ENCODE measurements at places on chromosomes 1 and 21. TPM values are rescaled to one million over a fixed set of nuclear protein-coding genes. Genes with fewer than 3 reads are reported as not detected.

DNA sequence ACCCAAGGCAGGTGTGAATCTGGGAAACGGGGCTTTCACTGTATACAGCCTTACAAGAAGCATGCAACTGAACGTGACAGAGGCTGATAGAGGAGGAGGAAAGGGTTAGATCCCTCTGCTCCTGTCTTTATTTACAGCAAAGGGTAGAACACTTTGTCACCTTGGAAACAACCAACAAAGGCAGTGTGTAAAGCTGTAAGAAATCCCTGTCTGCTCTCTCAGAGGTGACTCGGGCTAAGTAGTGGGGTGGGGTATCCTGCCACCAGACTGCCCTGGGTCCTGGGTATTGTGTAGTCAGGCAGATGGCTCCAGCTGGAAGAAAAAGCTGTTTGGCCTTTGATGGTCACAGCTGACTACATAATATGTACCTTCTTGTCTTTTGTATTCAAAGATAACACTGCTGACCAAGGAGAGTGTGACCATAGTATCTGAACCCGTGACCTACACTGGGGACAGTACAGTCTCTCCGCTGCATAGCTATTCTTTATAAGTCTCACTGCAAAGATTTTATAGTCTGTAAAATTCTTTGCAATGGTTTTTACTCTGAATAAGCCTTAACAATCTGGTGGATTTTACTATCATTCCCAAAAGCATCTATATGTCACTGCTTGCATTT lies 22.1 kb upstream of the POU2F1 start:
- DNase-seq: no peak

GRCh38 chr1:98453066-98453465 lies 208.5 kb upstream of the SNX7 start:
- no peak for DNase-seq

GRCh38 chr1:154746622-154747299 lies 123.3 kb downstream of the KCNN3 start:
- DNase-seq: no peak

GRCh38 chr21:32612999-32613337 lies 791 bp upstream of the CFAP298 start:
- DNase-seq: no peak

Gene ADARB1
- 85.6 TPM for total RNA-seq

- DNase-seq: no peak
Observed at GRCh38 chr1:202698276-202698675, 12.0 kb downstream of the SYT2 start.

Gene URB2
- 7.5 TPM for total RNA-seq

DNA sequence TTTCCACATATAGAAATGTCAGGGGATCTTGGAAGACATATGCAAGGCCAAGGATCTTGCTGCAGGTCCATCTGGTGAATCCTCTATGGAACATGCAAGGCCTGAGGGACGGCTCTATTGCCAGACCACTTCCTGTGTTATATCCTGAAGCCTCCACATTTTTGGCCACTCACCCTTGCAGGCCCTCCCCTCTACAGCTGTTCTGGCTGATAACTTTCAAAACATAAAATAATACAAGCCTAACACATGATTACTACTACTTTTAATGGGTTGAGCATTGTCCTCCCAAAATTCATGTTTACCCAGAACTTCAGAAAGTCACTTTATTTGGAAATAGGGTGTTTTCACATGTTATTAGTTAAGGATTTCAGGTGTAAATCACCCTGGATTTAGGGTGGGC lies 18.5 kb upstream of the LYPLAL1 start:
- DNase-seq: no peak

- DNase-seq: no peak
Observed at GRCh38 chr1:8589571-8589970, 227.9 kb downstream of the RERE start.

Gene CYP4A11
- total RNA-seq: not detected

DNA sequence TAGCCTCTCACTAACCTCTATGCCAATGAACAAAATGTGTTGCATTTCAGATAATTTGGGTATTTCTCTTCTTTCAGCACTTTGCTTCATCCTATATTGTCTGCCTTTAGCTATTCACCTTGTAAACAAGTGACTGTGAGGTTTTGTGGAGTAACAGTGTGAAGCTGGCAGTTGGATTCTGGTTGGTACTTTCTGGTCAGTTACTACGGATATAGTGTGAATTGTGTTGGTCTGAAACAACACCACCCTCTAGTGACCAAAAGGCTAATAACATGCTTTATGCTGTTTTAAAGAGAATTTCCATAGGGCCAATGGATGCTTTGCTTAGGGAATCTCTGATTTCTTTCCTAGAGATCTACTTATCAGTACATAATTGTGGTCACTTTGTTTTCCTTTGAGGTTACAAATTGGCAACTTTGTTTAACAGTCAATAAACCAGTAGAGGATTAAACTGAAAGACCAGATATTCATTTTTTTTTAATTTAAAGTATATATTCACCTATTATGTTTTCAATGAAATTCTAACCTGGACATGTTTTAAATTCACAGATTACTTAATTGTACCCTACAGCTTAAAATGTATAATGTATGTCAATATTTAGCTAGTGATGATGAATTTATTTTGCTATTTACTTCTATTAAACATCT lies 2.5 kb upstream of the PTGER3 start:
- no peak for DNase-seq

DNA sequence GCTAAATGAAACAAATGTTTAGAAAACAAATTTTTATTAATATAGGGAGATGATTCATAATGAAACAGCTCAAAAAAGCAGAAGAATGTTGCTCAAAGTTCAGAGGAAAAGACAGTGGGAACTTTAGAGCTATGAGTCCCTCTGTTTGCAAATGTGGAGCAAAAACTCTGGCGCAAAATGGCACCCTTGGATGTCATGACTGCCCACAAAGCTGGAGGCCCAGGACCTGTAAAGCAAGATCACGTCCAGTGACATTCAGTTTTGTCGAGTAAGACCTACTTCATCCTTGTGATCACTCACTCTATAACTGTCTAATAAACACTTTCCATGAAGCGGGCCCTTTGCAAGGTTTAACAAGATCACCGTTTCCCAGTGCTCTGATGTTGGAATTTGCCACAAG lies 9.1 kb upstream of the EXO1 start:
- no peak for DNase-seq

GRCh38 chr1:89863165-89863830 lies 42.5 kb downstream of the LRRC8D start:
- no peak for DNase-seq

DNA sequence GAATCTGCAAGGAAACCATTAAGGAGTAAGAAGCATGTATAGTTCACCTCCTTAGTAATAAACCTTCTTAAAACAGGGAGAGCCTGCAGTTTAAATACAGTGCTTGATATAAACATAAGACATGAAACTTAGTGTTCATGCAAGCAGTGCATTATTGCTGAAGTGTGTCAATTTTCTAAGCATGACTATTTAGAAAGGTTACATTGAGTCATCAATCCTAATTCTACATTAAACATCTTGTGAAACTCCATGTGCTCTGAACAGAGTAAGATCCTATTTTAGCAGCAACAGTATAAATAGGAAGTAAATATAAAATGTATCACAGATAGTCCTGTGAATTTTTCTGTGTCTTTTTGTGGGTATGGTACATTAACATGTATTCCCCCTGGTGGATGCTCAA lies 135.5 kb downstream of the ESRRG start:
- no peak for DNase-seq

DNA sequence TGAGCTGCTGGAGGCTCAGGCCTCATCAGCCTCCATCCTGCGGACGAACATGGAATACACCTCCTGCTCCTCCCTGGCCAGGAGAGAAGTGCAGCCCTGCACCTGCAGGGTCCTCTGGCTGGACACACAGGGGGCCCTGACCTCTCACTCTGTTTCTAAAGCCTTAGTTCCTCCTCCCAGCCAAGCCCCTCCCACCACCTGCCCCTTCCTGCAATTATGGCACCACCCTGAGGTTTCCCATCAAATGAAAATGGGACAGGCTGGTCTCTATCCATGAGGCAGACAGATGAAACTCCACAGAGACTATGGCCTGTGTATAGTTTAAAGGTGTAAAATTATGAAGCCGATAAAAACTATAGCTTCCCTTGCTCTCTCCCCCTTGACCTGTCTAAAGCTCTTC lies 42.6 kb downstream of the CACNA1S start:
- no peak for DNase-seq

Gene CLEC20A
- total RNA-seq: not detected

Gene RAP1GAP
- 0.38 TPM for total RNA-seq

Gene NR1I3
- not detected for total RNA-seq

DNA sequence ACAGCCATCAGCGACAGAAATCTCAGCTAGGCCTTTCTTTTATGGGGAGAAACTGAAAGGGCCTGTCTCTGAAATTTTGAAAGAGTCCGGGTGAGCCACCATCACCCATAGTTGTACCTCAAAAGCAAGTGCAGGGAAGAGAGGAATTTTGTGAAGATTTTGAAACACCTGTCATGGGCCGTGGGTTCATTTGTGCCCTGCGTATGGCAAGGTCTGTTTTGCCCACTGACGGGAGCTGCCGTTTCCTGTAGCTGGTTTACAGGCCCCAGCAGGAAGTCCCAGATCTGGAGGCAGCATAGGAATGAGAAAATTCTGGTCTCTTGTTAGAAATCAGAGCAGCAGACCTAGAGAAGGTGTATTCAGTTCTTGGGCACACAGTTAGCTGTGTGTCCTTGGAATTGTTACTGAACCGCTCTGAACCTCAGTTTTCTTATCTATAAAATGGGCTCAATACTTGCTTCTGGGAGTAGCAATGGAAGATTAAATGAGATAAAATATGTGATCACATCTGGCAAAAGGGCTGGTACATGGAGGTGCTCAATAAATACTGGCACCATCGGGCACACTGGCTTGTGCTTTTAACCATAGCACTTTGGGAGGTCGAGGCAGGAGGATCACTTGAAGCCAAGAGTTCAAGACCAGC lies 52.5 kb downstream of the MAN1C1 start:
- no peak for DNase-seq

- DNase-seq: no peak
Observed at GRCh38 chr1:172680733-172681275, 21.9 kb downstream of the FASLG start.

DNA sequence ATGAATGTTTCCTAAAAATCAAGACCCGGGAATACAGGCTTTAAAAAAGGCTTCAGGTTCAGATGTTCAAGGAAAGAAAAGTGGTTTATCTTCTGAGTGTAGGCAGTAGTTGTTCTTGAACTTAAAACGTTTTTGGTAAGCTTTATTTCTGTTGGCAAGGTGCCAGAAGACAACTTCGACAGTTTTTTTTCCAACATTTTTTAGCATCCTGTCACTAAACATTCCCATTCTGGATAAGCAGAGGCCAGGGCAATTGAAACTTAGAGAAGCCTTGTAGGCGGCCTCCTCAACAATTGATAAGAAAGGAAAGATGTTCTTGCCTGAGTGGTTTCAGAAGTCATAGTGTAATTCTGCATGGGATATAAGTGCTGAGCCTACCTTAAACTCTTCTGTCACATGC lies 66.7 kb downstream of the PATJ start:
- no peak for DNase-seq

Gene ETNK2
- 7.4 TPM for total RNA-seq

GRCh38 chr1:246632281-246633168 lies 66.3 kb downstream of the CNST start:
- DNase-seq: no peak

GRCh38 chr1:74780594-74780993 lies 47.6 kb downstream of the TYW3 start:
- DNase-seq: no peak

- DNase-seq: no peak
Observed at GRCh38 chr21:45299026-45299863, 11.6 kb upstream of the POFUT2 start.

Gene PLA2G5
- total RNA-seq: 6.7 TPM

- DNase-seq: no peak
Observed at GRCh38 chr1:88376421-88376820, 307.7 kb upstream of the PKN2 start.

Gene BTBD8
- 3.5 TPM for total RNA-seq

DNA sequence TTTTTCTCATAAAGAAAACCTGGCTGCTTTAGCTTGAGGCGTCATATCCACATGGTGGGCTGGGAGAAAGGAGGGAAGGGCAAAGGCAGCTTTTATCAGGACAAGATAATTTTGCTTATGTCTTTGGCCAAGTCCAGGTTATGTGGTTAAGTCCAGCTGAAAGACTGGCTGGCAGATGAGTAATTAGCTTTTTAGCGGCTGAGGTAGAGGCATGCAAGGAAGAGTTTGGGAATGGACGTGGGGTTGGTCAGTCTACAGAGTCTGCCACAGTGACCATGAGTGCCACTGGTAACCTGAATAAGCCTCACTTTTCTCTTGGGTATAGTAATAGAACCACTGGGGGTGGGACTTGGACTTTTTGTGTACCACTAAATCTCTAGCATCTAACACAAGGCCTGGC lies 39.8 kb downstream of the NEK7 start:
- DNase-seq: no peak

GRCh38 chr1:234971586-234972297 lies 156.9 kb downstream of the TOMM20 start:
- no peak for DNase-seq

- DNase-seq: no peak
Observed at GRCh38 chr1:58855274-58856165, 71.7 kb upstream of the JUN start.

- DNase-seq: no peak
Observed at GRCh38 chr1:110676970-110677369, 2.2 kb upstream of the KCNA3 start.

Gene GJA9
- not detected for total RNA-seq

DNA sequence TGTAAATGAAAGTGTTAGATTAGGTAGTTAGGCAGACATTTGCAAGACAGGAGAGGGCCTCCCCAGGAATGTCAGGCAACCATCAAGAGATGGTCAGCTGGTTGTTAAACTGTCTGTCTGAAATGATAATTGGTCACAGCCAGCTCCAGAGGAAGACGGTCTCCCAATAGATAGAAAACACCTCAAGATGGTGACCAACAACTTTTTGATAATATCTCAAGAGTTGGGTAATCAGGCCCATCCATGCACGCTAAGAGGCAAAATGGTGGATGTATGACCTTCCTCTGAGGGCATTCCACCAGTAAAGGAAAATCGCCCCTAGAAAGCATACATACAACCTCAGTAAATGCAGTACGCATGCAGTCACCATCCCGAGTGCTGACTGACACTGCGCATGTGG lies 118.2 kb downstream of the MAP3K21 start:
- no peak for DNase-seq

Data from posterior vena cava (tissue), 2 donors.